ENCODE measurements at places on chromosomes 11 and 22. TPM values are rescaled to one million over a fixed set of nuclear protein-coding genes. Genes with fewer than 3 reads are reported as not detected.

Gene ZNF70
- total RNA-seq: 11.4 TPM

Gene OR4C13
- not detected for total RNA-seq

Gene ASCL2
- 0.82 TPM for total RNA-seq

Gene BLID
- 8.5 TPM for total RNA-seq

Gene HNRNPUL2
- 27.4 TPM for total RNA-seq
